ENCODE measurements at places on chromosomes 3 and 15.

GRCh38 chr3:4979428-4980228 lies at the start of gene BHLHE40:
Gene BHLHE40 (plus strand): TSS chr3:4979437. CDS start chr3:4979719, 282 bp downstream.
- DNase-seq: no peak

- DNase-seq: no peak
These were observed 245.3 kb downstream of the OCA2 start for GRCh38 chr15:27853624-27854455.

DNA sequence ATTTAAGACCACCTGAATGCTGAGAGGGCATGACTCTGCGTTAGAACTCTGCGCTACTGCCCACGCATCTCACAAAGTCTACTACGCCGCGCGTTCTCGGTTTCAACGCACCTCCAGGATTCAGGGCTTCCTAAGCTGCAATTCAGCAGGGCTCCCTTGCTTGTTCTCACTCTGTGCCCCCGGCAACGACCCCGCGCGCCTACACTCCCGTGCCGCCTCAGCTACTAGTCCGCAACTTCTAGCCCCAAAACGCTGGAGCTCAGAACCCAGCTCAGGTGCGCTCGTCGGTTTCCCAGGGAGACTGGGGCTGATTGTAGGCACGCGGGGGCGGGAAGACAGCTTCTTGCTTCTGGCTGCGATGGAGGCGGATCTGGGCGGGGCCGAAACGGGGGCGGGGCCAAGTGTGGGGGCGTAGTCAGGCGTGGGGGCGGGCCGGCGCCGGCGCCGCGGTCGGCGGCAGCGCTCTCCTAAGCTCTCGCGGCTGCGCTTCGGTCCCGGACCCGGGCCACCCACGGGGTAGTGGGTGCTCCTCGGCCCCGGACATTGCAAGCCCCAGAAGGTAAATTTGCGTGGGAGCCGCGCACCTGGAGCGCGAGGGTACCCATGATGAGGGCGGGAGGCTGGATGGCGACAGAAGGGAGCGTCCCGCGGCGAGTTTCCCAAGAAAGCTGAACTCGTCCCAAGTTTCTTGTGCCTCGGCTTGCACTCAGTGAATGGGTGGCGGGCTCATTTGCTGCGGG lies at the start of gene ARHGEF26:
TSS of gene ARHGEF26 (plus strand) at position 430 of the 740 bp plus-strand sequence. CDS start 603 bp downstream, outside the sequence.
- peak; percentile 74 for DNase-seq

GRCh38 chr15:43854801-43855200 lies 28.0 kb downstream of the WDR76 start:
- DNase-seq: peak; percentile 54

DNA sequence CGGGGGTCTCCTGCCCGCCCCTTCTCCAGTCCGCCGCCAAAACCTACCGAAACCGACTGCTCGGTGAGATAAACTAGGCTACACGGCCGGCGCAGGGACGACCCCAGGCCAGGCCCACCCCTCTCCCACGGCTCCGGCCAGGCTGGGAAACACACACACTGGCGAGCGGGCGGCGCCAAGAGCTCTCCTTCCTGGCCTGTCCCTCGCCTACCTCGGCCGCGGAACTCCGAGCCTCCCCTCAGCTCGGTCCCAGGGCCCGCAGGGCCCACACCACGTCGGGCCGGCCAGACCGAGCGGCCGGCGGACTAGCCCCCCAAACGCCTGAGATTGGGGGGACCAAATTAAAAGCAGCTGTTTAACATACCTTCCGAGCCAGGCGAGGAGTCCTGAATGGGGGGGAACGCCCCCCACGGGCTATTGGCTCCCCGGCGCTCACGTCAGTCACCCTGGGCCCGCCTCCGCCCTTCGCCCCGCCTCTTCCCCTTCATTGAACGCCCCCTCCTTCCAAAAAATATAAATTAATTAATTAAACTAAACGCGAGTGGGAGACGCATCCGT lies 4.0 kb upstream of the SIN3A start:
- DNase-seq: peak; percentile 62

DNA sequence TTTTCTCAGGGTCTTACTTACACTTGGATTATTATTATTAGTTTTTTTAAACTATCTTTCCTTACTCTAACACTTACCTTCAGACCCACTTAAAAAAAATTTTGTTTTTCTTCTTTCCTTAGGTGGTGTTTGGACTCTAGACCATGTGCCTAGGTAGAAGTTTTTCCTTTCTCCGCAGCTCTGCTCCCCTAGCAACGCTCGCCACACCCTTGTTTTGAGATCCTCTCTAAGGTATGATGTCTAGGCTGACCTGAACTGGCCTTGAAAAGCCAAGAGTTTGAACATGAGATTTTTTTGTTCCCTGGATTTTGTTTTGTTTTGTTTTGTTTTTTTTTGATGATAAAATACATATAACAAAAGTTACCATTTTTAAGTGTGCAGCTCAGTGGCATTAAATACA lies 16.2 kb downstream of the ZNF592 start:
- DNase-seq: no peak

DNA sequence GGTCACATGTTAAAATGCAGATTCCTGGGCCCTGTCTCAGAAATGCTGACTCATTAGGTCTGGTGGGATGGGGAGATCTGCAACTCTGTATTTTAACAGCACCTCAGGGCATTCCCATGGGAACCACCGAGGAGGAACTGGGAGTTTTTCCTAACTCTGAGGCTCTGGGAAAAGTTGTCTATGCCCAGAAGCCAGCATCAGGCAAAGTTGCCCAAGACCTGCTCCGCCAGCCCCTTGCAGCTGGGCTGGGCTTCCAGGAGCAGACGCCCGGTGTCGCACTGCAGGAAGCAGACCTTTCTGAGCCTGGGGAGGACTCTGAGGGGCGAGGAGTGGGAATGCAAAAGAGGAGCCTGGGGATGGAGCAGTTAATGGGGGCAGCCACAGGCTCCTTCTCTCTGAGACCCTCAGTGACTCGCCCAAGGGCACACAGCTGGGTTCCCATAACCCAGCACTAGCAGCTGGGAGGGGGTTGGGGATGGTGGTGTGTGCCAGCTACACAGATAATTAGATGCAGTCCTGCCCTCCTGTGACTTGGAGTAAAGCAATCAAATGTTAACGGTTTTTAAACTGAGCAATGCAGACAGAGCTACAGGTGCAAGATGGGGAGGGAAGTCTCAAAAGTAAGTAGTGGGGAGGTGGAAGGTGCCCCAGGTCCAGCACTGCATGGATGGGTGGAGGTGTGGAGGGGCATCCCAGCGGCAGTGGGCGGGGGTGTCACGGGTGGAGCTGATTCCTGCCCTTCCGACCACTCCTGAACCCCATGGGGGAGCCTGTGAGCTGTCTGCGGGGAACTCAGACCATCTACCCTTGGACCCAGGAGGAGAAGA lies 100.4 kb downstream of the LSM3 start:
- DNase-seq: peak; percentile 24

- no peak for DNase-seq
These were observed 38.1 kb upstream of the SFMBT1 start for GRCh38 chr3:53083949-53084309.

DNA sequence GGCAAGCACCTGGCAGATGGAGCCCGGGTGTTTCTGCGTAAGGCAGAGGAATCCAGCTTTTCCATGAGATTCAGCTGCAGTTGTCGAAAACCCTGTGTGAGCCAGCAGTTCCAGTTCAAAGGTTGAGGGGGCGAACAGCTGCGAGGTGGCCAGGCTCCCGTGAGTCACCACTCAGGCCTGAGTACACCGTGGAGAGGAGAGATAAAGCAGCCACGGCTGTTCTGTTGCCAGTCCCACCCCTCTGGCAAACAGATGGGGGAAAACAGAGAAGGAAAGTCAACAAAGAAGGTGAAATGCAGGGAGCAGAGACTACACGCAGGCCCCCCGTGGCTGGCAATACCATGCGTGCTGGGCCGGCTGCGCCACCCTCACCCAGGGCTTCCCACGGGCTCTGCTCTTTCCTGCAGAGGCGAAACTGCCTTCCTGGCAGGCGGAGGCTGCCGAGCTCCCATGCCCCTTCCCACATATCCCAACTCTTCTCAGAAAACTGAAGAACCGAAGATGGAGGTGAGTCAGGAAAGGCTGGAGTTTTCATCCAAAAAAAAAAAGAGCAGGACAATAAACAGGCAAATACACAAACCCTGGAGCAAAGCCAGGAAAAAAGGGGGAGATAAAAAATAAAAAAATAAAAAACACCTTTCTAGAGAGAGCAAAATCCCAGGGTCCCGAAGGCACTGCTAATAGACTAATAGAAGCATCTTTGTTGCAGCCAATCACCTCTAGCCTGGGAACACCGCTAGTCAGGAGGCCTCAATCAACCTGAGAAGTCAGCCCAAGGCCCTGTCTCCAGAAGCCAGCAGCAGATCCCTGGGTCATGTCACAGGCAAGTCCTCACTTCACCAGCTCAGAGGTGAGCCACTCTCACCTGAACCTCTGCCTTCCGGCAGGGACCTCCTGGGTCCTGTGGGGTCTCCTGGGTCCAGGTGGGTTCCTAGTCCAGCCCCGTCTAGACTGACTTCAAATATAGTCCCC lies 37.7 kb downstream of the FAM174B start:
- DNase-seq: peak; percentile 91

DNA sequence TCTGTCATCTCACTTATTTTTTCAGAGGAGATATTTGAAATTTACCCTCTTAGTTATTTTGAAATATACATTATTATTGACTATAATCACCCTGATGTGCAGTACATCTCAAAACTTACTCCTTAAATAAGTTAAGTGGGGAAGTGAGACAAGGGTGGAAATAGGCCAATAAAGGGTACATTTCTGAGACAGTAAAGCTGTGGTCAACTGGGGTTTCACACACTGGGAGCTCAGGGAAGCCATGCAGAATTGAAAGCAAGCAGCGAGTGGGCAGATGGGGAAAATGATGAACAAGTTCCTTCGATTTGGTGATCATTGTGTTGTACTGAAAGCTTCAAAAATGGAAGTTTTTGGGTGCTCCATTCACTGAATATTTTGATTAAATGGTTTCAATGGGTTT lies 21.6 kb upstream of the MOBP start:
- DNase-seq: no peak

- DNase-seq: no peak
These were observed 341.4 kb downstream of the CNTN3 start for GRCh38 chr3:74273091-74273490.

DNA sequence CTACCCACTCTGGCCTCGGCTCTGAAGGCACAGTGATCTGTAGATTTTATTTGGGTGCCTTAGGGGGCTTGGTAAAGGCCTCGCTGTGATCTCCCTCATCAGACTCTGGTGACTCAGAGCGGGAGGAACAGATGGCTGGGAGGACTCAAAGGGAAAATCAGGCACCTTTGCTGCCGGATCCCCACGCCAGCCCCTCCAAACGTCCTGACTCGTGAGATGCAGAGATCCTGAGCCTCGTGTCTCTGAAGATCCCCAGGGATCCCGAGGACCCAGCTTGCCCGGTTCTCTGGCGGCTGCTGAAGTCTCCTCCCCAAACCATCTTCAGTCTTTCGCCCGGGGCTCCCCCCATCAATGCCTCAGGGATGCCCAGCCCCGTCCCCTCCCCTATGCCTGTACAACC lies 32.8 kb downstream of the MUC20 start:
- no peak for DNase-seq

GRCh38 chr3:124459678-124460077 lies 270.6 kb upstream of the UMPS start:
- DNase-seq: peak; percentile 10

DNA sequence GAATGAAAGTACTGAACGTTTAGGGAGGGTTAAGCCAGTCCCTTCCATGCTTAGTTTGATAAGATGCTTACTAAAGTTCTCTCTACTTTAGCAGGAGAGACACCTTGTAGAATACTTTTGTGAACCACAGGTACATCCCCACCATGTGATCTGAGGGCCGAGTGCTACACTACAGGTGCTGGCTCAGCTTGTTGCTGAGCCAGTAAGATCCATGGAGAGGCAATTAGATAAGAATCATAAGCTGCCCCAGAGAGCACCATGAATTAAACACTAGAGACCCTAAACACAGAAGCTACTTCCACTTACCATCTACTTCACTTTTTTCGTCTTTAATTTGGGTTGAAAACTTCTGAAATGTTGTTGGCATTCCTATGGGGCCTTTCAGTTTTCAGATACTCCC lies 70.5 kb upstream of the GOLGA8B start:
- no peak for DNase-seq

GRCh38 chr3:30681649-30682211 lies 75.3 kb downstream of the TGFBR2 start:
- DNase-seq: peak; percentile 23
